ENCODE measurements at places on chromosomes 13 and 19.

DNA sequence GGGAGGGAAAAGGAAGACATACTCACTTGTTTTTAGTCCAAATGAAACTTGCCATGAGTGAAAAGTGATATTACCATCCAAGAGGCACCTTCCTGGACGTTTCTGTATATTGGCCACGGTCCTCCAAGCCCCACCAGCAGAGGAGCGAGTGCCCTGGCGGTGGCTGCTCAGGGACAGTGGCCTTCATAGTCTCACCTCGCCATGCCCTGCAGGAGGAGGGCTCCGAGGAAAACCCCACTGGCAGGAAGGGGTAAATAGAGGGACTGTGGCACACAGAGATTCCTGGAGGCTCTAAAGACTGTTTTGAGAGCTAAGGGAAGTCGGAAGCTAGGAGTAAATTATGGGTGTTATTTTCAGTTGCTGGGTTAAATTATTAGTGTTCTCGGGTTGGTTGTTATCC, 98.4 kb upstream of the UBL3 start:
- no peak for DNase-seq

GRCh38 chr19:11324079-11324661, 15.3 kb downstream of the RAB3D start:
- DNase-seq, result peak; percentile 87

GRCh38 chr13:62033934-62034333, 618.3 kb upstream of the PCDH20 start:
- DNase-seq, result no peak

GRCh38 chr13:45336025-45336800, 4.8 kb downstream of the TPT1 start:
- no peak for DNase-seq

GRCh38 chr19:19053508-19054314, 10.1 kb upstream of the SLC25A42 start:
- no peak for DNase-seq

- peak; percentile 93 for DNase-seq
These were observed 47.5 kb downstream of the SPATA13 start for GRCh38 chr13:24207841-24208667.

GRCh38 chr19:55661826-55662225, 7.0 kb downstream of the U2AF2 start:
- no peak for DNase-seq
